Right ventricle myocardium superior (tissue), 1 donor: ENCODE measurements at places on chromosomes 5 and 9.

- DNase-seq = no peak
Observed at GRCh38 chr5:98917433-98917832, 11.4 kb downstream of the CHD1 start.

- peak; percentile 67 for DNase-seq
Observed at GRCh38 chr9:136543830-136544547, 1.9 kb downstream of the NOTCH1 start.

- DNase-seq = no peak
Observed at GRCh38 chr5:111676926-111677415, 80.0 kb downstream of the NREP start.

GRCh38 chr5:7016999-7017747, 303.9 kb downstream of the TENT4A start:
- DNase-seq = no peak

- no peak for DNase-seq
Observed at GRCh38 chr9:106482733-106483132, 380.2 kb upstream of the ZNF462 start.

- no peak for DNase-seq
Observed at GRCh38 chr9:98009936-98010335, 26.8 kb downstream of the ANP32B start.

DNA sequence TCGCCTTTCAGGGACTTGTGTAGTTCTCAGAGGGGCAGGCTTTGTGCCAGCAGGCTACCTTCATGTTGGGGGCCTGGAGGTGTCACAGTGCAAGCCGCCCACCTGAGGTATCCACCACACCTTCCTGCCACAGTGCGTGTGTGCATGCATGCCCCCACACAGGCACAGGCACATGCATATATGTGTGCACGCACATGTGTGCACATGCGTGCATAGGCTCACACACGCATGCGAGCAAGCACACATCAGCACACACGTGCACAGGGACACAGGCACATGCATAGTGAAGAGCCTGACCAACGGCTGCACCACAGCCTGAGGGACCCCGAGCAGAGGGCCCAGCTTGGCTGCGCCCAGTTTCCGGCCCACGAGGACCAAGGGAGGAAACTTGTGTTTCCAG, 36.1 kb downstream of the IRX4 start:
- DNase-seq = no peak

DNA sequence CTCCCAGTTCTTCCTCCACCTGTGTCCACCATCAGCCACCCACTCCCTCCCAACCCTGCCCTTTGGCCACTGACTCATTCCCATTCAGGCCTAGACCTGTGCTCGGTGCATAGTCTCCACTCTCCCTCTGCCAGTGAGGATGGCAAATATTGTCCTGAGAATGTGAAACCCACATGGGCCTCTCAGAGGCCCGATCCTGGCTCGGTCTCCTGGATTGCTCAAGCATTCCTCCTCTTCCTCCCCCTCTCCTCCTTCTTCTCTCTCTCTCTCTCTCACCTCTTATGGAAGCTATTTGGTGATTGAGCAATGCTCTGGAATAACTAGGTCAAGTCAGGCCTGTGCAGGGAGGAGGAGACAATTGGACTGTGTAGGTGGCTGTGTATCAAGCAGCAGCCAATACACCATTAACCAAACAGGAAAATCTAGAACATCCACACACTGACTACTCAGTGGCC, 99.9 kb downstream of the KLF4 start:
- peak; percentile 66 for DNase-seq

DNA sequence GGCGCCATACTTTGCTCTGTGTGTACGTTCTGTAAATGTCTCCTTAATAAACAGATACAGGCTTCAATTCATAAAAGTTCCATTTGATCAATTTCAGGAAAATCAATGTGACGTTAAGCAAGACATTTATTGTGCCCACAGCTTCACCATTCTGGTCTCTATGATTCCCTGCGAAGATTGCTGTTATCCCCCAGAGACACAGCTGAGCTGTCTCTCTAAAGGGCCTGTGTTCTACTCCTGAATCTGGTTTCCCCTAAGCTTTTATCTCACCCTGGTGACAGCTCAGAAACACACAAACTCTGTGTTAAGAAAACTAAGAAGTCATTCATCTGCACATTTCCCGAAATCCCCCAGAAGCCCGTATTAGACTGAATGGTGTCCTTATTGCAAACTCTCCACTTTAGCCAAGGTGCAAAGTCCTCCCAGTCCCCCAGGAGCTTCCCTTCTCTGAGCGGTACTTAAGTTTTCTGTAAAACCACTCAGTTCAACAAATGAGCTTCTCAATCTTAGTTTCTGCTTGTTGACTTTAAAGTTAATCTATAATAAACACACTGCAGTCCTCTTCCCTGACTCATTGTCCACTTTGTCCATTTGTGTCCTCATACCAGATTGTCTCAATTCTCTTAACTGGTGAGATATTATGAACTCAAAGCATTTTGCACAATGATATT, 1.4 kb upstream of the C5orf15 start:
- no peak for DNase-seq

DNA sequence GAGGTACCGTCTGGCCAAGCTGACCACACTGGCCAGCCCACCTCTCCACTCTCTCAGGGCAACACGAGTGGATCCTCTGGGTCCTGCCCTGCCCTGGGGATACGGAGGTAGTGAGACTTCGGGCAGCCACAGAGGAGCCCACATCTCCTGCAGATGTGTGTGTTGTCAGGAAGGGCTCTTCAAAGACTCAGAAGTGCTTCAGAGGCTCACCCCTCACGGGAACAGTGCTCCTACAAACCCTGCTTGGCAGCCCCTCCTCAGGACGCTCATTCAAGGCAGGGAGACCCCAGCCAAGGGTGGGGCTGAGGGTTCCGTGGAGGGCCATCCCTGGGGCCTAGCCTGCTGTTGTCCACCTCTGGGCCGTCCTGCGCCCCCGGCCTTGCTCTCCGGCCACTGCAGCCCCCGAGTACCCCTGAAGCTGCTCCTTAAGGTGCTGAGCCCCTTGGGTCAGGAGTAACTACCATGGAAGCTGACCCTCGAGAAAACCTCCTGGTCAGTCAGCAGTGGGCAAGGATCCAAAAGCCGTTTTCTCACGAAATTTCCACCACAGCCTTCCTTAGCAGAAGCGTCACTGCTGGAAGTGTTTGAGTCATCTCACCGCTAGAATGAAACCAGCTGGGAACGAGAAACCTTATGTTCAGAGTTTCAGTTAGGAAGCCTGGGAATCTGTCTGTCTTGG, 23.2 kb upstream of the LRRC14B start:
- no peak for DNase-seq

DNA sequence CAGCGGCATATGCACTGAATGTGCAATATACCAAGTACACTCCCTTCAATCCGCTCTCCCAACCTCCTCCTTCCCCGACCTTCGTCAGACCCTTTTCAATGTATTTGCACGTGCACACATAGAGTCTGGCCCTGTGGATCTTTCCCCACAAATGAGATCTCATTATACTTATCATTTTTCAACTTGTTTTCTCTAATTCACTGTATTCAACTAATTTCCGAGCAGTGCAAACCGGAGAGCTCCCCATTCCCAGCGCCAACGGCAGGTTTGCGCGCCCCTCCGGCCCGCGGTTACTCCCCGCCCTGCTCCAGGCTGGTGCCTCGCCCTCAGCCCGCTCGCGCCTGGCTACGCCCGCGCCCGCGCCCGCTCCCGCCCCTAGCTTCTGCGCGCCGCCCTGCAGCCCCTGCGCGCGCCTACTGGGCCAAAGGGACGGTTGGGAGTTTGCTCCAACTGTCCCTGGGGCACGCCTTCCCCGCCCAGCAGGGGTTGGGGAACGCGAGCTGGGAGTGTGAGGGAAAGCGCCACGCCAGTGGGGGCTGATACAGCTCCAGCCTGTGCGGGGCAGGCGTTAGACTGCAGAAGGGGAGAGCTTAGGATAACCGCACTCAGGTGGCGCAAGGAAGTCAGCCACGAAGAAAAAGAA, 3.3 kb upstream of the CDC20B start:
- peak; percentile 47 for DNase-seq

- DNase-seq = no peak
Observed at GRCh38 chr5:164336906-164337305, 831.5 kb downstream of the MAT2B start.

DNA sequence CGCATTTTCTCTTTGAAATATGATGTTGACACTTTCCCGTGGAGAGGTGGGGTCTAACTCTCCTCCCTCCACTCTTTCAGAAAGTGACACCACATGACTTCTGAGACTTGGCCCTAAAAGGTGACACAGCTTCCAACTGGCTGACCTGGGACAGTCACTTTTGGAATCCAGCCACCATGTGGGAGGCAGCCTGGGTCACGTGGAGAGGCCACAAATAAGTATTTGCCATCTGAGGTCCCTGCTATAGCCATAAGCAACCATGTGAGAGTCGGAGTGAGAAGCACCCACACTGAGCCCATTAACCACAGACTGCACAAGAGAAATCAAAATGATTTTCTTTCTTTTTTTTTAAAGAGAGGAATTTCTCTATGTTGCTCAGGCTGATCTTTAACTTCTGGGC, 4.1 kb upstream of the PHYKPL start:
- DNase-seq = peak; percentile 63

GRCh38 chr5:14665101-14665822, 744 bp downstream of the OTULIN start:
- no peak for DNase-seq

DNA sequence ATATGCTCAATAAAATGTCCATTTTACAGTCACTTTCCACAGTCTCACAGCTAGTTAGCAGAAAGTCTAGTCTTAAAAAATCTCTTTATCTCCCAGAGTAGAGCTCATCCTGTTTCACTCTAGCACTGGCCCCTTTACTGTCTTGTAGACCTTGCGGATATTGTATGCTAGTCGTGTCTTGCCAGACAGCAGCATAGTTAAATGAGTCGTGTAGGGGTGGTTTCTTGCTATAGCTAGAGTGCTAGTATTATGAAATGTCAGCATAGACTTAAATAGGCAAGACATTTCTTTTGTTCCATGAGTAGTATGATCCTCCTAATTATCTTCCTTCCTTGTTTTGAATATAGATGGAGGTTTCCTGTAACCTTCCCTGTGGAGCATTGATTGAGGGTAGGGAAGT, 77.4 kb downstream of the C7 start:
- DNase-seq = no peak

- DNase-seq = no peak
Observed at GRCh38 chr9:70390933-70391341, 23.5 kb downstream of the KLF9 start.

DNA sequence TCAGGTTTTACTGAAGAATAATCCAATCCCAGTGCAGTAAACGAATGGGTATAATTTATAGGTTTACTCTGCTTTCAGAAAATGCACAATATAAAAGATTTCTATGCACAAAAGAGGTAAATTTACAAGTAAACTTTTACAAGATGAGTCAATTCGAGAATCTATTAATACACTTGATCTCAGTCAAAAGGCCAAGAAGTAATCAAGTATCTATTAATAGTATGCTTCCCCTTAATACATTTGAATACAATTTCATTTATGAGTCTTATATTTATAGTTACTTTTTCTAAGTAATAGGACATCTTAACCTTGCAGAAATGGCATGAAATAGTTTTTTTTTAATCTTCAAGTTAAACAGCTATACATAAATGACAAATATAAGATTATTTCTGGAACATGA, 355.2 kb upstream of the EFNA5 start:
- DNase-seq = no peak

GRCh38 chr9:26597542-26598149, 295.0 kb downstream of the CAAP1 start:
- no peak for DNase-seq

- no peak for DNase-seq
Observed at GRCh38 chr5:41827792-41828191, 42.4 kb downstream of the OXCT1 start.

DNA sequence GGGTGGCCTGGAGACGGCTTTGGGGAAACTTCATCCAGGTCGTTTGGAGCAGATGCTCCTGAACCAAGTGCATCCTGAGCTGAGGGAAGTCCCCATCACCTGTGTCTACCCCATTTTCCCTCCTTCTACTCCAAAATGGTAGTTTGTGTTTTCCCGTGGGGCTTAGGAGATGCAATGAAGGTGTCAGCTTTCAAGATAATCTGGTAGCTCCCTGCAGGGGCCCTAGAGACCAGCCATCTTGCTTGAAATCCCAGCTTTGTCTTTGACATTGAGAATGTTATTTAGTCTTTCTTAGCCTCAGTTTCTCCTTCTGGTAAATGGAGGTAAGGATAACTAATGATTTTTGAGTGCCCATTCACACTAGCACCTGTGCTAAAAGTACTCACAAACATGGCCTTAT, 77.4 kb downstream of the WWC1 start:
- DNase-seq = no peak

- DNase-seq = no peak
Observed at GRCh38 chr5:15579193-15579990, 79.4 kb downstream of the FBXL7 start.

DNA sequence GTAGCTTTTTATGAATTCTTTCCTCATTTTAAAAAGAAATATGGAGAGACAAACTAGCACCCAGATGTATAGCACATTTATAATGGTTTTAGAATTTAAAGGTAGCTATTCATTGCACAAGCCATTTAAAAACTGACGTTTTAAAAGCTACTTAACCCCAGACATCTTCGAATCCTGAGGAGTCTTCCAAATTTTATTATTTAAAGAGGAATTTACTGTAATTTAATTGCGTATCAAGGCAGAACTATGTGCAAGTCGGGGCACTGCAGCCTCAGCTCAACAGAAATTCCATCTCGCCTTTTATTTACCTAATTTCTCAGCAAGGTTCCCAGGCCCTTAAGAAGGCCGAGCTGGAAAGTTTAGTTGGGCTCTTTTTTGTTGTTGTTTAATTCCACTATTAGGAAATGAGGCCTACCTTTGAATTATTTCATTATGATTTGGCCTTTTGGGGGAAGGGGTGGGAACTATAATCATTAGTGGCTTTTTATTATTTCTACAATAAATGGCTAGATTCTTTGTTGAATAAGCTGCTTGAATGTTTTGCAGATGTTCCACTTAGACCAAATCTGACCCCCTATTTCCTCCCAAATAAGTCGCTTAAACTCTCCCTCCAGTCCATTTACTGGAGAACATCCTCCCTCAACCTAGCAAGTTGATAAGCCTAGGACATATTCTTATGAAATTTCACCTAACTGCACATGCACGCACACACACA, 20.2 kb downstream of the NR2F1 start:
- DNase-seq = no peak

GRCh38 chr9:69697475-69697874, 25.3 kb upstream of the APBA1 start:
- no peak for DNase-seq

- no peak for DNase-seq
Observed at GRCh38 chr5:53616939-53617549, 56.6 kb downstream of the NDUFS4 start.

- DNase-seq = no peak
Observed at GRCh38 chr9:84829471-84829870, 159.9 kb downstream of the NTRK2 start.
